Fibroblast of skin of abdomen (primary cell): ENCODE measurements at places on chromosomes 6 and 20.
A peak's percentile ranks its signal among the peaks of the same experiment; 100 is the strongest.

- no peak for DNase-seq
Measured at GRCh38 chr20:10994991-10995700, 321.3 kb upstream of the JAG1 start.

DNA sequence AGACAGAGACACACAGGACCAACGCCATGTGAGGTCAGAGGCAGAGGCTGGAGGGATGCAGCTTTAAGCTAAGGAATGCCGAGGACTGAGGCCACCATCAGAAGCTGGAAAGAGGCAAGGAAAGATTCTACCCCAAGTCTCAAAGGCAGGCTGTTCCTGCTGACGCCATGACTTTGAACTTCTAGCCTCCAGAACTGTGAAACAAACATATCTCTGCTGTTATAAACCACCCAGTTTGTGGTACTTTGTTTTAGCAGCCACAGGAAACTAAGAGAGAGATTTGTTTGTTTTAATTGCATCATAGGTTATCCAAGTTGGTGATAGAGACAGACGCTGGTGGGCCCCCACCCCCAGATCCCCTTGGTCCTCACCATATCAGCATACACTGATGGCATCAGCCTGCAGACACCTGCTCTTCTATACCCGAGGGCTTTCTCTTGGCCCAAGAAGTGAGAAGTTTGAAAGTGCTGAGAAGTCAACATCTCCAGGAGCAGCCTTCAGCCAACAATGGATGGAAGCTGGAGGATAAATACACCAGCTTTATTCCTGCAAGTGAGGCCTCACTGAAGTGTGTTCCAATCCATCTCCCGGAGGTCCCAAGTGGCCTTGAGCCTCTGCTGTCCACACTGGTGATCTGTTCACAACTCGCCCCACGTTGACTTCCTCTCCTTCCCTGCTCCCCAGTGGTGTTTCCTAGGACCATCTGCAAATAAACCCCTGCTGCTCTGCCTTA, 154.7 kb downstream of the BTBD3 start:
- DNase-seq = no peak

DNA sequence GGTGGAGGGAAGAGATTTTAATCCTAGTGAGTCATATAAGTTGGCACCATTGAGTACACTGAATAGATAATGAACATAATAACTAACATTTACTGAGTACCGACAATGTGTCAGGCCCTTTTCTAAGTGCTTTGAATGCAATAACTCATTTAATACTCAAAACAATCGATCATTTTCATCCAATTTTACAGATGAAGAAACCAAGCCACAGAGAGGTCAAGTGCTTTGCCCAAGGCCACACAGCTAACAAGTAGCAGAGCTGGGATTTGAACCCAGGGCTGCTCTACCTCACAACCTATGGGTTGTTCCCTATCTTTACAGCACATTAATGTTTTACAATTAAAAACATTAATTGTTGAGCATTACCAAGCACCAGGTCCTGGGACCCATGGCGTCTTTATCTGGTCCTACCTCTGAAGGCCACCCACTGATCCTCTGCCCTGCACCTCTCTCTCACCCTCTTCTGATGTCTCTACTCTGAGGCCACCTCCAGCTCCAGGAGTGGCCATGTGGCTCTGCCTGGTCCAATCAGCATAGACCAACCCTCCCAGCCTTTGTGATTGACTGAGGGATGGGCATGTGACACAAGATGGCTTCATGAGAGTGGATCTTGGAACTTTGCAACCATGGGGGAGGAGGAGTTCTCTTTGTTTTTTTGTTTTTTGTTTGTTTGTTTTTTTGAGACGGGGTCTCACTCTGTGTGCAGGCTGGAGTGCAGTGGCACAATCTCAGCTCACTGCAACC, 83.9 kb downstream of the KCNB1 start:
- DNase-seq = no peak

- no peak for DNase-seq
Measured at GRCh38 chr20:42524058-42524457, 665.6 kb downstream of the PTPRT start.

- DNase-seq = no peak
Measured at GRCh38 chr20:61631751-61632150, 379.7 kb downstream of the CDH4 start.

GRCh38 chr20:60085551-60086132, 127.4 kb downstream of the CDH26 start:
- DNase-seq = no peak

DNA sequence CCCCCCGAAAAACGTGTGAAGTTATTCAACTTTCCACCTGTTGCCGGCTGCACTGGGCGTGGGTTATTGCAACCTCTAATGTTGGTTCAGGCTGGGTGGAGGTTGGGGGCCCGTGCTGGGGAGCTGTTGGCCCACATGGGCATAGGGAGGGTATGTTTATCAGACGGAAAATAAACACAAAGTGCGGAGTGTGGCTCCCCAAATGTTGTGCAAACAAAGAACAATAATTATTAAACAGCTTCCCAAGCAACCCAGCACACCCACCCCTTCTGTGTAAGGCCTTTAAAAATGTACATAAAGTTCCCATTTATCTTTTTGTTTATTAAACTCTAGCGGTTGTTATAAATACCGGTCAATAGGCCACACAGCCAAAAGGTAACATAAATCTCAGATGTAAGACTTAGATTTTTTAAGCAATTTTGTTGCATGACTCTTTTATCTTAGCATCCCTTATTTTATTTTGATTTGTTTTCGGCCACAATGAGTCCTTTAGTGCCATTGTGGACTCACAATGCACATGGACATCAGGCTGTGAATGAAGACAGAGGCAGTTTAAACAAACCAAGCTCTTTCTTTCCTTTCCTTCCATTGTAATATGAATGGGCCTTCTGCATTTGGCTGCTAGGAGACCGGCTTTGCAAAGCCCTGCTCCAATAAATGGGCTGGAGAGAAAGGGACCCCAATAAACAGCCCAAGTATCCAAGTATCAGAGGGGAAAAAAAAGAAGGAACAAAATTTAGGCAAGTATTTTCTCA, 6.9 kb upstream of the DLL1 start:
- DNase-seq = no peak

DNA sequence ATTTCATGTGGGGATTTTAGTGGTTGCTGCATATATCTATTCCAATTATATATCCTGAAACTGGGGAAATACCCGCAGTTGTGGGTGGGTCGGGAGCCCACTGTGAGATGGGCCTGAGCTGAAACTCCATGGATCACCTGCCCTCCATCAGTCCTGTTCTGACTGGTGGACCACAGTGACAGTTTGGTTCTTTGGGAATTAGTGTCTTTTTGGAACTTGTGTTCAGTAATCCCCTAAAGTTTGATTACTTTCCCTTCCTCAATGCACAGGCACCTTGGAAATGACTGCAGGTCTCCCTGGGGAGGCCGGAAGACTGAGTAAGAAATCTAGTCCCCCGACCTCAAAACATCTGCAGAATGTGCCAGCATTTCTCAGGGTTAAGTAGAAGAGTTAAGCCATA, 11.3 kb downstream of the STK35 start:
- DNase-seq = no peak

DNA sequence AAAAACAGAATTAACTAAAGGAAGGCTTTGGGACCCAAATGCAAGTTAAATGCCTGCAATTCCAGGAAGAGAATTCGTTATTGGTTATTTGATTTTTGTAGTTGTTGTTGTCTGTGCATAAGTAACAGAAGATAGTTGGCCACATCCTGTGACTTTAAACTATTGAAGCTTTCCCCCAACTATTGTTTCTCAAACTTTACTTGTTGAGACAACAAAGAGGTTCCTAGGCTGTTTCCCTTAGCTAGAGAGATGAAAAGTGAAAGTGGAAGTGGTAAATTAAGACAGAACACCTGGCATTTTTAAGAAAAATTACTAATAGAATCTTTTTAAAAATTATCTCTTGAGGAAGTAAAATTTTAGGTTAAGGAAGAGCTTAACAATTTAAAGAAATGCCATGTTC, 525.2 kb downstream of the PKHD1 start:
- no peak for DNase-seq

GRCh38 chr6:167530951-167531350, 206.1 kb downstream of the TTLL2 start:
- DNase-seq = no peak

DNA sequence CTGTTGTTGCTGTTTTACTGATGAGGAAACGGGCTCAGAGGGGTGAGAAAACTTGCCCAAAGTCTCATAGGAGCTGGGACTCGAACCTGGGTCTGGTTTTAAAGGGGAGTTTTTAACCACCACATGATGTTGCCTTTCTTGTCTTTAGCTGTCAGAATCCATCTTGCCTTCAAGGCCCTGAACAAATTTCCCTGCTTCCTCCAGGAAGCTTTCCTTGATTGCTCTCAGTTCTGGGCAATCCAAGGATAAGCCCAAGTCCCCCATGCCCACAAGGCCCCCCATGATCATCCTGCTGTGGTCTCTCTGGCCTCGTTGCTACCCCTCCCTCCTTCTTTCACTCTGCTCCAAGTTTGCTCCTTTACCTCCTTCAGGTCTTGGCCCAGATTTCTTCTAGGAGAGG, 73.5 kb downstream of the CD40 start:
- DNase-seq = no peak

DNA sequence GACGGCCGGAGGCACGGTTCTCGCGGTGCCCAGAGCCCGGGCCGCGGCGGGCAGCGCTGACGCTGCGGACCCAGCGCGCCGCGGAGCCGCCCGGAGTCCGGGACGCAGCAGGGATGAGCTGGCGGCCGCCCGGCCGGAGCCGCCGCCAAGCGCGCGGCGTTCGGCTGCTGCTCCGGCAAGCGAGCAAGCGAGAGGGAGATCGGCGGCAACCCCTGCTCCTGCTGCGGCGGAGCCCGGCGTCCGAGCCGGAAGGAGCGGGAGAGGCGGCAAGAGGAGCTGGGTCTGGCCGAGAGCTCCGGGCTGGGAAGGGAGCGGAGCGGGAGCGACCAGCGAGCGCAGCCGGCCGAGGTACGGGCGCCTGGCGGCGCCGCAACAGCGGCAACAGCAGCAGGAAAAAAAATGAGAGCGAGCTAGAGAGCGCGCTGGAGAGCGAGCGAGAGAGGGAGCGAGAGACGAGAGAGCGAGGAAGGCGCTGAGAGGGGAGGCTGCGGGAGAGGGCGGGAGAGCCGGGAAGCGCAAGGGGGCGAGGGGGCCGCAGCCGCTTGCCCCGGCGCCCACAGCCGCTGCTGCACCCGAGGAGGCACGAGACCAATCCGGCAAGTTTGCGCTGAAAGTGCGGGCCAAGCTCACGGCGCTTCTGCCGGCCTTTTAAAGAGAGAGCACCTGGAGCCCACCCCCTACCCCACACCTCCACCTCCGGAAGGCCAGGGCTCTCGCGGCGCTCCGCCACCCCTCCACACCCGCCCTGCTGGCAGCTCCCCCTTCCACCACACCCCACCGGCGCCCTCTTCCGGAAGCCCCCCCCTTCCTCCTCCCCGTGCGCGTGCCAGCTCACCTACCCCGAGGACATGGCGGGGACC, 496 bp downstream of the GRM4 start:
- DNase-seq = peak; percentile 32
